Right renal cortex interstitium (tissue), 3 donors: ENCODE measurements at places on chromosomes 16 and 17.

- no peak for DNase-seq
Observed at GRCh38 chr16:67393111-67393787, at the start of gene TPPP3. TPPP3 (minus strand) TSS chr16:67393498; CDS start chr16:67391111, 2,387 bp downstream.

DNA sequence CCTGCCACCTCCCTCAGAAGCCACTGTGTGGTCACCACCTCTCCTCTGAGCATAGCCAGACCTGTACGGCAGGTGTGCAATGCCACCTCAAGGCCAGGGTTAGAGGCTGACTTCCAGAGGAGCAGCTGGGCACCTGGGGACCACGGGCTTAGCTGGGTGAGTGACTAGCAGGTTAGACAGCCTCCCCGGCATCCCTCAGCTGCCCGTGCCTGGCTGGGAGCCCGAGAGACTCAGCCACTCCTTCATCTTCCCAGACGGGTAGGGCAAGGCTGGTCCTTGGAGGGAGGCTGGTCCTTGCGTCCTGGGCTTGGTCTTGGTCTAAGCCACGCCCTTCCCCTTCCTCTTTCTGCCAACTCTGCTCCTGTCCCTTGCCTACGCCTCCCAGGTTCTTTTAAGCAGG lies 7.8 kb downstream of the CRHR1 start:
- DNase-seq: no peak

- DNase-seq: no peak
Observed at GRCh38 chr17:9228408-9229159, 207.3 kb downstream of the NTN1 start.

DNA sequence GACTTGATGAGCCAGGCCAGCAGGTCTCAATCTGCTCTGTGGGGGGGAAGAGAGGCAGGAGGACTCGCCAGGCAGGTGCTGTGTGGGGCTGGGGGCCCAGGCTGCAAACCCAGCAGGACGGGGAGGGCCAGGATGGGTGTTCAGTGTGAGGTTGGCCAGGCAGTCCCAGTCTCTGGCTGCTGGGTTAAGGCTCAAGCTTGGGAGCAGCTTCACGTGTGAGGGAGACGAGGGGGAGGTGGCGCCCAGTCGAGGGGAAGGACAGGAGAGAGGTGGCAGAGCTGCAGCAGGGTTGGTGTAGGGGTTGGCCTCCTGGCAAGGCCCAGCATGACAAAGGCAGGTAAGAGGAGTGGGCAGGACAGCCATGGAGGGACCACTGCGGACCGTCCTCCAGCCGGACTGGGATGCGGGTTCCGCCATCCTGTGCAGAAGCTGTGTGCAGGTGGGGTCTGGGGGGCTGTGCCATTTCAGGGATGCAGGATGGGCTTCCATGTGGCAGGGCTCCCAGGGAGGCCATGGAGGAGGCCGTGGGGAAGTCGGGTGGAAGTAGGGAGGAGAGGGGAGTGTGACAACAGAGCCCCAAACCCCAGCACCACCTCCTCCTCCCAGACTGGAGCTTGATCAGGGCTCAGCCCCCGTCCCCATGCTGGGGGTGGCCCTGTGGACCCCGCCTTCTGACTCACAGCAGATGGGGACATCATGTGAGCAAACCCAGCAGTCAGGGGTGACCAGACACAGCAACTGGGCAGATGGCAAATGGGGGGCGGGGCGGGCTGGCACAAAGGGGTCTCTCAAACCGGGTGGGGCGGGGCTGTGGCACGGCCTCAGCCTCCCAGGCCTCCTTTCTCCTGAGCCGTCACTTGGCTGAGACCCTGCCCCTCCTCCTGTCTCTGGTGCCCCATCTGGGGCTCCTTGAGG lies 2.8 kb downstream of the ADGRG1 start:
- DNase-seq: no peak

DNA sequence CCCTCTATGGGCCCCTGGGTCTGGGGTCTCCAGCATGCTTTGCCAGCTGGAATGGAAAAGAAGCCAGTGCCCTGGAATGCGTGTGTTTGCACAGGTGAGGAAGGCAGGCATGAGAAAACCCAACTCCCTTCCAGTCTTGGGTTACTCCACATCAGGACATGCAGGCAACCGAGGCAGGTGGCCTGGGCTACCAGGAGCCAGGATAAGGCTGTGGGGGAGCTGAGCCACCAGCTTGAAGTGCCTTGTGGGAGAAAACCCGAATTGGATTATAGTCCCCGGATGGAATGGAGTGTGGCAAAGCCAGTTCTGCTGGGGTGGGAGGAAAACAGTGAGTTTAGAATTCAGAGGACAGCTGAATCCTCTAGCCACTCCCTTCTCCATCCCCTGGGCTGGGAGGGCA lies 7.2 kb downstream of the SRCIN1 start:
- DNase-seq: no peak
